ENCODE measurements at places on chromosomes 1 and 21.

- DNase-seq, result no peak
These were observed 327.4 kb downstream of the TBX15 start for GRCh38 chr1:118660769-118661168.

- no peak for DNase-seq
These were observed 370.4 kb downstream of the VAV3 start for GRCh38 chr1:107594536-107594935.

GRCh38 chr21:45529785-45530422, 12.3 kb downstream of the SLC19A1 start:
- no peak for DNase-seq

GRCh38 chr21:45505416-45506021, 36.7 kb downstream of the SLC19A1 start:
- no peak for DNase-seq

DNA sequence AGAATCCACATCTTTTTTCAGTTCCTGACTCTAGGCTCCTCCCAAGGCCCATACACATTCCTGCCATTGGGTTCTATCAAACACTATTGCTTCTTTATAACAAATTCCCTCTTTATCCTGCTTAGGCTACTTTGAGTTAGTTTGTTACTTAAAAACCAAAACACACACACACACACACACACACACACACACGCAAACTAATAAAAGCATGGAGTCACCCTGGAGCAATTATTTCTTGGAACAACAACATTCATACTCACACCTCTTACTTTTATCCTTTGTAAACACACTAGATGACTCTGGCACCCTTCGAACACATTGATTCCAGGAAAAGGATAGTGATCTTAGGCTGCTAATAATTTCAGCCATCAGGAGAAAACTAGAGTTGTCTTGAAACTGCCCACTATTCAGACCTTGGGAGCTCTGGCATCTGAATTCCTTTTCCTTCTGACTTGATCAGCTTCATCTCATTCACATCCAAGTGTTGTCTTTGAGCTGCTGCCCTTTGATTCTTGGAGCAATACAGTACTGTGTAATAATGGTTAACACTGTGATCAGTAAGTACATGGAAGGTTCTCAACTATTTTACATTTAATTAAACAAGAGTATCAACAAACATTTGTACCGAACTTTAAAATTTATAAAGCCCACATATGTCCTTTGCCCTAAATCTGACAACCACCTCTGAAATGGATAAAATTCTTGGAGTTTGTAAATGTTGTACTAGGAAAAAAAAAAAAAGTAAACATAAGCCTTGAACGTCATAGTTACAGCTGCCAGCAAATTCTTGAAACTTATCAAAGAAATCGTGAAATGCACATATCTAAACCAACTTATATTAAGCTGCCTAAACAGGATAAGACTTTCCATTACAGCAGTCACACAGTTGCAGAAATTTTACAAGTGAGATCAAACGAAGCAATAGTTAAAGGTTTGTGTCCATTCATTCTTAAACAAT, 2.8 kb upstream of the SEC22B start:
- DNase-seq, result no peak

DNA sequence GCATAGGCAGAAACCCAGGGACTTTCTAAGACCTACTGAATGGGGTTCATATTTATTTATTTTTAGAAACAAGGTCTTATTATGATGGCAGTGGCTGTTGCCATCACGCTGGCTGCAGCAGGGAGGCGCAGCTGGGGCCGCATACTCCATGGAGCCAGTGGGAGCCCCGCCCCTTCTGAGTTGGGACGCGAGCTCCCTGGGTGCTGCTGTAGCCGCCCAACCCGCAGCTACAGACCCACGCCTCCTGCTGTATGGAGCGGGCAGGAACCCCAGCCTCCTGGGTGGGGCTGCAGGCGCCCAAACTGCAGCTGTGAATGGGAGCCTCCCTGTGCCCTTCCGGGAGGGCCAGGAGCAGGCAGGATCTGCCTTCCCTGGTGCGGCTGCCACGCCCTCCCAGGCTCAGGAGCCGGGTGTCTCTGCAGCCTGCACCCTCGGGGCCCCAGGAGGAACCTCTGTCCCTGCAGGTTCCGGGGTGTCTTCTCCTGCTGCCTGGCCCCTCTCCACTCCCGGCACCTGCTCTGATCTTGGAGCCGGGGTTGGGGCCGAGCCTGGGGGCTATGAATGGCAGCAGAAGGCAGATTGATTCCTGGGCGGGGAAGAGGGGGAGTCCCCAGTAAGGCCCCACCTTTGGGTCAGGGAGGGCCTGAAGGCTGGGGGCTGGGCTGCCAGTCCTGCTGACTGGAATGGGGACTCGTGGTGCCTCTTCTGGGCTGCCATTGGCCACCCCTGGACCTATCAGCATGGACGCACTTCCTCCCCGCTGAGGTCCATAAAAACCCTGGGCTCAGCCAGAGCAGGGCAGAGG, 66.5 kb upstream of the LRRN2 start:
- DNase-seq, result no peak

- no peak for DNase-seq
These were observed 18.7 kb downstream of the TRMT1L start for GRCh38 chr1:185137896-185138545.

DNA sequence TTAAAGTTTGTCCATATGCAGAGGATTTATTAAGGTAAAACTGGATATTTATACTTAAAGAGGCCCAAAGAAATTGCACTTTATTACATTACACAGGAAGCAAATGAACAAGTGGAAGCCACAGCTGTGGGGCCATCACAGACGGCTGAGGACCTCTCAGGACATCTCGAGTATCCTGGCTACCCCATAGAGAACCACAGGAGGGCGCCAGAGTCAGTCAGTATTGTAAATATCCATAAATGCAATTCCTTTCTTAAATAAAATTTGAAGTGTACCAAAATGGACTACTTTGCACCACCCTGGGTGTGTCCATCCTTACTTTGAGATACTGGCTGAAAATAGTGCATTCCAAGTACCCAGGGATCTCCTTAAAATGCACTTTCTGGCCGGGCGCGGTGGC, 257.2 kb downstream of the MRPL39 start:
- no peak for DNase-seq

- no peak for DNase-seq
These were observed 6.0 kb downstream of the ADAM15 start for GRCh38 chr1:155057104-155057503.

DNA sequence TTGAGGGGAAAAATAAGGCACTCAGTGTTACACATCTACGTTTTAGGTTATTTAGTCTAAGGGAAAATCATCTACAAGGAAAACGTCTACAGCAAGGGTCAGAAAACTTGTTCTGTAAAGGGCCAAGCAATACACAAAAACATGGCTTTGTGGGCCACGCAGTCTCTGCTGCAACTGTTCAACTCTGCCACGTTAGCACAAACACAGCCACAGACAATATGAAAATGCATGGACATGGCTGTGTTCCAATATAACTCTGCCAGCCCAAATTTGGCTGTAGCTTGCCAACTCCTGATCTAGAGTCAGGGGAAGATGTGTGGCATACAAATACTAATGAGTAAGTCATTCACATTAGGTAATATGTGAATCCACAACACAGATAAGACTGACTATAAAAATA, 40.7 kb downstream of the COA6 start:
- DNase-seq, result no peak

DNA sequence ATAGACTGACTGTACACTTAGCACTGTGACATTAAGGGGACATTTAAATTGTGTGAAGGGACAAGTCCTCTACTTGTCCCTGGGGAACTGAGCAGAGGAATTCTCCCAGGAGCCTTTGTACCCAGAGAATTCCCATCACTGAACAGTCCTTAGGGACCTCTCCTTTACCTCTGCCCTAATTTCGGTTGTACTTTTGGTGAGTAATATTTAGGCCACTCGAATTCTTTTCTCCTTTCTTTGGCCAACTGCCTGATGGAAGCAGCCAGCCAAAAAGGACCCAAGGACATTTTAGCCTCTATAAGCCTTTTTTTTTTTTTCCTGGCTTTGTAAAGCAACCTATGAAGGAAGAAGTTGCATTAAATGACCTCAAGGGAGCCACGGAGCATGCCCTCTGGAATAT, 71.5 kb downstream of the NR5A2 start:
- no peak for DNase-seq

Data from CD4-positive, alpha-beta T cell treated with Interleukin-17A for 4 hours (primary cell).